Pulmonary artery endothelial cell (primary cell): ENCODE measurements at places on chromosomes 2 and 18.

DNA sequence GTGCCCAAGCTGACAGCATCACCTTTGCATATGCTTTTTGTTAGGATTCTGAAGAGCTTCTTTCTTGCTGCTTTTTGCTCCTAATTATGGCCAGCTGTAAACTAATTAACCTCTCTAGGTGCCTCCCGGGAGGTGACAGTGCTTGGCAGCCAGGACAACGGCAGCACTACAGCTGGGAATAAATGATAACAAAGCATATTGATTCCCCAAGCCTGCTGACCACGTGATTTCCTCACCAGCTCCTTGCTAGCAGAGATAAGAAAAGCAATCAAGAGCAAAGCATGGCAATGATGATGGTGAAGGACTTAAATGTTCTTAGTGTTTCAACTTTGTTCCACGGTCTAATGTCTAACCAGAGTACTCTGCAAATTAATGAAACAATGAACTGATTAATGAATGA is 1074.4 kb upstream of the GYPC start:
- DNase-seq = no peak

DNA sequence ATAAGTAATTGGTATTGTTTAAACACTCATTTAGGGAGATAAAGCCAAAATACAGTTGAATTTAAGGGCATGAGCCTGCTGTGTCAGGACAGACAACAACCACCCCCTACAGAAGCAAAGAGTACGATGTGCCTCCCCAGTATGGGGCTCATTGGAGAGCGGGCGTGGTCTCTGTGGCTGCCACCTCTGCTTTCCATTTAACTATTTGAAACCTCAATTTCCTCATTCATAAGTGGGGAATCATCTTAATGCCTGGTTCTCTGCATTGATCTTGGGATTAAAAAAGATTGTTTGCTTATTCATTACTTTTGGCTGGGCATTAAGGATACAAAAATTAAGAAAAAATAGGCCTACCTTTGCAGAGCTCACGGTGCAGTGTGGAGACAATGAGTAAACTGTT is 21.4 kb downstream of the KCNS3 start:
- DNase-seq = no peak

DNA sequence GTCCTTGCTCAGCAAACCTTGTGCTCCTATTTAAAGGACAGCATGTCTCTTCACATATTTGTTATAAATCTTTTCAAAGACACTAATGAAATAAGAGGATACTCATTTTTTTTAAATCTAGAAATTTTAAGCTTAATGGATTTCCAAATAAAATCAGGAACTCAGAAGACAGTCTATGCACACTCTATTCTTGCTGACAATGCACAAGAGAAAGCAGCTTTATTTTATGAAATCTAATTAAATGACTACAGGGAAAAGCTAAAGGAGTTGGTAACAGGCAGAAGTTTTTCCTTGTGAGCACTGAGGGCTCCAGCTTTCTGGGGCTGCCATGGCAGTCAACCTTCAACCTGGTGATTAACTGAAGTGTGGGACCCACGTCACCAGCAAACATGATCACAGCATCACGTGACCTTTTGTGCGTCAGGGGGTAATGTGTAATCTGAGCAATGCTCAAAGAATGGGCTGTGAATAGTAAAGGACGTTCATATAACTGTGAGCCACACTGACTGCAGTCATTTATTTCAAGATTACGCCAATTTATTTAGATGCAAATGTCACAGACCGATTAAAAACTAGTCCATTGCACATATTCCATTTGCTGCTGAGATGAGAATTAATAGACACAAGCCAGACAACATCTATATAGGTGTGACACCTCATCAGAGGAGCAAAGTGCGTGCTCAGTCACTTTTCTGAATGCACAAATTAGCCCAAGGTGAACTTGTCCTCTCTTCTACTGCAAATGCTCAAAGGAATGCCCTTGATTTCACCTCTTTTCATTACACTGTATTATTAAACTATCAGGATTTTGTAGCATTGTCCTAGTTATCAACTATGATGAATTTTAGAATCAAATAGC is 11.6 kb upstream of the DNER start:
- no peak for DNase-seq

GRCh38 chr2:167954495-167954894 is 292.9 kb downstream of the STK39 start:
- DNase-seq = no peak
